ENCODE measurements at places on chromosomes 6 and 20.

- no peak for DNase-seq
These were observed 113.2 kb downstream of the TMEM170B start for GRCh38 chr6:11650711-11651110.

DNA sequence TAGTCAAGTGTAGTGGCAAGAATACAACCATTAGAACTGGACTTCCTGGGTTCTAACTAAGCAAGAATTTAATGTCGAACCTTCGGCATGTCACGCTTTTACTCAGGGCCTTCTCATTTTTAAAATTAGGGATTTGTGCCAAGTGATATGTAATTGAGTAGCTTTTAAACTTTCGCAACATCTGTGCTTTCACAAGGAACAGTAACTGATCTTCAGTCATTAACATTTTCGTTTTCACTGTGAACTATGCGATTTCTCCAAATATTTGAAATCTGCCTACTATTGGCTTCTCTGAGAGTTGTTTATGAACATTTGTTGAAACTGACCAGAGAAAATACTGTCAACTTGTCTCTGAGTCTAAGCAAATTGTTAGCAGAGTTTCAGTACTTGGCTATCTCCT is 27.6 kb downstream of the GRM1 start:
- DNase-seq: no peak

GRCh38 chr20:43975096-43975768 is 60.6 kb downstream of the TOX2 start:
- DNase-seq: peak; percentile 56

DNA sequence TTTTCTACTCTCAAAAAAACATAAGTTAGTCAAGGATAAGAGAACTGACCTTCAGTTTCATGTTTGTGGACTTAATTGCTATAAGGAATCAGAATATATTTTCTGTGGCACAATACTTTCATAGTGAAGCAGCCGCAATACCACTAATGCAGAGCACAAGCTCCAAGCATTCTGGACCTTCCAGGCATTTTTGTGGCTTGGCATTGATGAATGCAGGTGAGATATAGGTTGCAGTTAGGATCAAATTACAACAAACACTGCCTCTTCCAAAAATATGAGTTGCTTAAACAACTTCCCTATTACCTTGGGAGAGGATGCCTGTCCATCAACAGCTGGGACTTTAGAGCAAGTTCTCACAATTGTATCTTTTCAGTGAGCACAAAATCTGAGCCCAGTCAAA is 162.8 kb upstream of the RSPO3 start:
- DNase-seq: no peak

DNA sequence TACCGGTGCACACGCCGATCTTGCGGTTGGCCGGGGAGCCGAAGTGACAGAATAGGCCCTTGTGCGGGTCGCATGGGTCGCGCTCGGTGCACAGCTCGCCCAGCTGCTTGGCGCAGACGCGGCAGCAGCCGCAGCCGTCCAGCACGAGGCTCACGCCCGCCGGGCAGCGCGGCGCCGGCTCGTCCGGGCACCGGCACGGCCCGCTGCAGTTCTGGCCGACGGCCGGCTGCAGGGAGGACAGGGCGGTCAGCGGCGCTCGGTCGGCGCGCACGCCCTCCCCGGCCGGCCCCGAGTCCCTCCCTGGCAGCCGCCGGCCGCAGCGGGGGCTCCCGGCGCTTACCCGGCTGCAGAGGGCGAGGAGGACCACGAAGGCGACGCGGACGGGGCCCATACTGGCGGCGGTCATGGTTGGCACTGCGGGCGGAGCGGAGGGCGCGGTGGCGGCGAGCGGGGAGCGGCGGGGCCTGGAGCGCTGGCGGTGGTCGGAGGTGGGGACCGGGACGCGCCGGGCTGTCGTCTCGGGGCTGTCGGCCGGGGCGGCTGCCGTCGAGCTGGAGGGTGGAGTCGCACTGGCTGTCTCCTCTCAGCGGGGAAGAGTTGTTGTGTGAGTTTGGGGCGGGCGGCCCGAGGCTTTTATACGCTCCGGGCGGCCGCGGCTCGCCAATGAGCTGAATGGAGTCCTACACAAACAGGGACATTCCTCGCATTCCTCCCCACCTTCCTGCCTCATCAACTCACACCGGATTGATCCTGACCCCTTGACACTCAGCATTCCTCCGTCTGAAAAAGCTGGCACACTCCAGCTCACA is at the start of gene CCN2:
CCN2 (minus strand) TSS at position 606 of the 809 bp plus-strand sequence; CDS start at position 406, 200 bp downstream.
- peak; percentile 99 for DNase-seq

GRCh38 chr6:163985710-163986109 is 571.2 kb downstream of the QKI start:
- no peak for DNase-seq

DNA sequence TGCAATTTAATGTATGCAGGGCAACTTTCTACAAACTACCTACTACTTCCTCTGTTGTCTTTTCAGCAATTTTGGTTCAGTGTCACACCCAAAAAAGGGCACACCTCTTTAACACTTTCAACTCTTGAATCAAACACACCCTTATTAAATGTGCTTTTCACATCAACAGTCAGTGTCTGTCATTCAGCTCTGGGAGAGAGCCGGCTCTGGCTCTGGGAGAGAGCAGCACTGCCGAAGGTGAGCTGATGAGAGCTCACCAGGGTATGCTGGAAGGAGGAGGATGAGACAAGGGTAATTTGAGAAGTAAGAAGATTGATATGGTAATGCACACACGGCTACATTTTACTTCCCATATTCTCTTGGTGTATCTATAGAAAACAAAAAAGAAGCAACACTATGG is 134.3 kb downstream of the RTN4IP1 start:
- DNase-seq: no peak
